Effector CD8-positive, alpha-beta T cell (primary cell): ENCODE measurements at places on chromosomes 11 and 22.
A peak's percentile ranks its signal among the peaks of the same experiment; 100 is the strongest.

GRCh38 chr11:130085671-130086290 is 16.1 kb downstream of the APLP2 start:
- DNase-seq, result no peak

DNA sequence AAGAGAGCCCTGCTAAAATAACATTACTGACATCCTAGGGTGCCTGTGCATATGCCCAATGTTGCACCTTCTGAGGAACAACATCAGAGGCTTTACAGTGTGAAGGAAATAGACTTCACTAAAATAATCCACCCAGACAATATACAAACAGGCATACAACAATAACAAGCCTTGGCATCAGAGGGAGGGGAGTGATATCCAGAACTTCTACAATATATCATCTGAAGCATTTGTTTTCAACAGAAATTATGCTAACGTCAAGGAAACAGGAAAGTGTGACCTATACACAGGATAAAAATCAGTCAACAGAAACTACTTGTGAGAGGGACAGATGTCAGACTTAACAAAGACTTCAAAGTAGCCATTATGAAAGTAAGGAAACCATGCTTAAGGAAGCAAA is 81.3 kb downstream of the CTNND1 start:
- no peak for DNase-seq

- no peak for DNase-seq
Observed at GRCh38 chr11:70926543-70927201, 325.7 kb downstream of the SHANK2 start.

- DNase-seq, result no peak
Observed at GRCh38 chr11:2202900-2203439, 31.4 kb upstream of the TH start.

DNA sequence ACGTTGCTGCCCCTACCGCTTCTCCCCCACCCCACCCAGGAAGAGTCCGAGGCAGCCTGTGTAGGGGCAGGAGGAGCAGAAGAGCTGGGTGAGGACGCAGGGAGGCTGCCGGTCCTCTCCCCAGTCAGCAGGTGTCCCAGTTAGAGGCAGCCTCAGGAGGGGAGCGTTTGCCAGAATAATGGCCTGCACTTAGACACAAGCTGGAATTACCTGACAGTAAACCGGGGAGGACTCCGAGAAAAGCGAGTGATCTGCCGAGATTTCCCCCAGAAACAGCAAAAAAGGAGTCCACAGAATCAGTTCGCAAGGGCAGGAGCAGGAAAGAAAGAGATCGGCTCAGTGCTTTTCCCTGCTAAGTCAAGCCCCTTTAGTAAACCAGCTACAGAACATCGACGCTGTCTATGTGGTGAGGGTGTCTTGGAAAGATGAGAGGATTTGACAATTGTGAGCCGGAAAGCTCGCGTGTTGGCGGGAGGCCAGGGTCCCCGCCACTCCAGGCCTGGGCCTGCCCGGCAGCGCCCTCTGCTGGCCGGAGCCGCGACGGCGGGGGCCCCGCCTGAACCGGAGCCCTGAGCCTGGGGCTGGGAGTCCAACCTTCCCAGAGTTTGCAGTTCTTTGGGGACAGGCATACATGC is 17.7 kb upstream of the THRSP start:
- DNase-seq, result peak; percentile 72

DNA sequence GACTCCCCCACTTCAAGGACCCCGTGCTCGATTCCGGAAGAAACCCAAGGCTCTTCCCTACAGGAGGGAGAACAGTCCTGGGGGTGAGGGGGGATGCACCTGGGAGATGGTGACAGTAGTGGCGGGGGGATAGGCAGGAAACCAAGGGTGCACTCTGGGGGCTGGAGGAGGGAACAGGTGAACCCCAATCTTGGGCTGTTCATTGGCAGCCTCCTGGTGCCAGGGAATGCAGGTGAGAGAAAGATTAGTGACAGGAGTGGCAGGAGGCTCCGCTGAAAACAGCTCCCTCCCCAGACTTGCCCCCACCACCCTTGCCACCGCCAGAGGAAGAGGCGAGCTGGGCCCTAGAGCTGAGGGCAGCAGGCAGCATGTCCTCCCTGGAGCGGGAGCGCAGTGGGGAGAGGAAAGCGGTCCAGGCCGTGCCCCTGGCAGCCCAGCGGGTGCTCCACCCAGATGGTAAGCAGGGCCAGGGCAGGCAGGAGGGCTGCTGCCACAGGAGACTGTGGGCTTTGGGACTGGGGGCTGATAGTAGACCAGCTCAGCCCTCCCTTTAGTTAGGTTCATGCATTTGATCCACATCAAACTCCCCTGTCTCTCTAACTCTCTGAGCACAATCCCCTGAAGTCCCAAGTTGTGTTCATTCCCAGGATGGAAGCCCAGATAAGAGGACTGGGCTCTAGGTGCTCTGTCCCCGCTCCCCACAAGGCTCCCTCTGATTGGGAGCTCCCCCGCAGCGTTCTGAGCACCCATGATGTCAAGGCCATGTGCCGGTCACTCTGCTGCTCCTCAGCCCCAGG is 14.5 kb downstream of the ROBO3 start:
- DNase-seq, result no peak

- no peak for DNase-seq
Observed at GRCh38 chr22:43990044-43990443, 34.1 kb upstream of the PARVB start.
